Muscle of back (tissue), 13 donors: ENCODE measurements at places on chromosomes 3 and 15. TPM values are rescaled to one million over a fixed set of nuclear protein-coding genes. Genes with fewer than 3 reads are reported as not detected.

Gene TRH
- polyA plus RNA-seq: 0.21 TPM

Gene MRPL47
- polyA plus RNA-seq: 45.5 TPM

Gene TAGLN3
- 5.5 TPM for polyA plus RNA-seq

Gene MOBP
- polyA plus RNA-seq: 0.11 TPM

Gene LRRC31
- not detected for polyA plus RNA-seq

Gene TGM4
- 0.04 TPM for polyA plus RNA-seq

Gene SNX22
- 0.71 TPM for polyA plus RNA-seq

Gene TTC14
- polyA plus RNA-seq: 65.6 TPM

Gene ZNF619
- 3.7 TPM for polyA plus RNA-seq

Gene ST8SIA2
- 12.5 TPM for polyA plus RNA-seq

Gene FAM174B
- 19.5 TPM for polyA plus RNA-seq

Gene CIDEC
- polyA plus RNA-seq: 0.50 TPM

Gene GRK7
- 0.13 TPM for polyA plus RNA-seq

Gene MEGF11
- 0.06 TPM for polyA plus RNA-seq

Gene PTX3
- 11.5 TPM for polyA plus RNA-seq

Gene MORC1
- polyA plus RNA-seq: not detected

Gene CCDC14
- 37.7 TPM for polyA plus RNA-seq

Gene ZNF639
- 33.1 TPM for polyA plus RNA-seq

Gene ROBO2
- polyA plus RNA-seq: 4.1 TPM

Gene SEMA6D
- 74.3 TPM for polyA plus RNA-seq

Gene AGBL1
- 17.6 TPM for polyA plus RNA-seq

Gene IRAK2
- polyA plus RNA-seq: 0.82 TPM

Gene GPR171
- polyA plus RNA-seq: 0.34 TPM

Gene FAM98B
- polyA plus RNA-seq: 31.6 TPM

Gene POLQ
- polyA plus RNA-seq: 2.4 TPM

Gene CHRNB4
- 1.0 TPM for polyA plus RNA-seq

Gene CADPS
- polyA plus RNA-seq: 3.0 TPM

Gene PRSS50
- not detected for polyA plus RNA-seq

Gene ZBED2
- polyA plus RNA-seq: not detected

Gene GOLGA8T
- not detected for polyA plus RNA-seq

Gene IVD
- polyA plus RNA-seq: 39.9 TPM

Gene SERPINI1
- polyA plus RNA-seq: 9.9 TPM

Gene PLIN1
- polyA plus RNA-seq: 0.11 TPM

Gene ITPKA
- polyA plus RNA-seq: not detected

Gene SUCNR1
- 0.05 TPM for polyA plus RNA-seq

Gene DGKG
- polyA plus RNA-seq: 3.2 TPM

Gene CELSR3
- 1.2 TPM for polyA plus RNA-seq

Gene SENP8
- 5.9 TPM for polyA plus RNA-seq

Gene NANOGP8
- not detected for polyA plus RNA-seq
